ENCODE measurements at places on chromosomes 16 and 17.

DNA sequence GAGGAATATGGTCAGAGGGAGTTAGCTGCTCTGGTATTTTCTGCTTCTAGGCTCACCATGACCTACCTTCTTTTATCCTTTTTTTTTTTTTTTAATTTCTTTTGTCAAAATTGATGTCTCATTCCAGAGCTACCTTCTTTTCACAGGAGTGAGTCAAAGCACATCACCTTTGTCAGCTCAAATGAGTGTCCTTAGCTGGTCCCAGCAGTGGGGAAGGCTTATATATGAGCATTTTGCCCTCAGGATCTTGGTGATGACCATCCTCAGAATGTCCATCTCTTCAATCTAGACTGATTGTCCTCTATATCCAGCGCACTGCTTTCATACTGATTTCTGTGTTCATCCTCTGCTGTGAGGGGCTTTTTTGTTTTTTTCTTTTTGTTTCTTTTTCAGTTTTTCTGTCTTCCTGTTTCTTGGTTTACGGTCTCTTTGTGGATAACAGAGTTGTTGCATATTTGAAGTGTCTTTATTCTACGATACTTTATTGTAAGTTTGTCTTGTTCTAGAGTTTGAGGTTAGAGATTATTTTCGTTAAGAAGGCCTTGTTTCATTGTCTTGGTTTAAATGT is 24.9 kb downstream of the CBFB start:
- no peak overlapping the region for H3K4me3 ChIP-seq
- no peaks in the 10 kb centered on the region for H3K36me3 ChIP-seq
- H3K27me3 ChIP-seq = no peaks in the 10 kb centered on the region
- no peak for DNase-seq
- peaks cover 7% of the 10 kb centered on the region for H3K4me1 ChIP-seq
- H3K27ac ChIP-seq = no peak overlapping the region

DNA sequence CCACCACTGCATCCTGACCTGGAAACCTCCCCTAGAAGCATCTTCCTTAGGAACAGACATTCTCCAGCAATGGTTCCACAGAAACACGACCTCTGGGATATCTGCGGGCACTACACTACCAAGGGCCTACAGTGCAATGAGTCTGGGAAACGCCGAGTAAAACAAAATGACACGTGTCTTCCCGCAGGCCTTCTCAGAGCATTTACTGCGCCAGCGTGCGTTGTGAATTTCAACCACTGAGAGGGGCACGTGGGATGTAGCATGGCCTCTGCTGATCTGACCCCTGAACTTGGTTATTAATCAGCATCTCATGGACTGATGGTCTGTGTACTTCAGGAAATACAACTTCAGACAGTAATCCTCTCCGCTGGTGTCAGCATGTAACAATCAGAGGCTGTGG is 173.0 kb downstream of the C16orf95 start:
- H3K4me1 ChIP-seq = no peaks in the 10 kb centered on the region
- H3K36me3 ChIP-seq = no peaks in the 10 kb centered on the region
- H3K27me3 ChIP-seq = no peaks in the 10 kb centered on the region
- DNase-seq = no peak

DNA sequence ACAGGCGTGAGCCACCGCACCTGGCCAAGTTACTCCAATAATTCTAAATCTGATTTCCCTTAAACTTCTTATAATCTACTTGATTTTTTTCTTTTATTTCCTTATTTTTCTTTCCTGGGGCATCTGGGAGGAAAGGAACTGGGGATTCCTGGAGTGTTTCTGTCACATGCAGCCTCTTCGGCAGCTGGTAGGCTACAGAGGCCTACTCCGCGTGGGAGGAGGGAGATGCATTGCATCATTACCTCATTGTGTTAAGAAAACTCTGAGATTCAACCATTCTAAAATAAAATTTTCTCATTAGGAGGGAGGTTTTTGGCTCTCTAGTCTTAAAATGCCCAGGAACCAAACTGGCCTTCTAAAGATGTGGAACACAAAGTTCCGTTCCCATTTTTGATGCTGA is 64.0 kb downstream of the SOX9 start:
- no peaks in the 10 kb centered on the region for H3K36me3 ChIP-seq
- peaks cover 6% of the 10 kb centered on the region for H3K4me1 ChIP-seq
- no peak for DNase-seq

DNA sequence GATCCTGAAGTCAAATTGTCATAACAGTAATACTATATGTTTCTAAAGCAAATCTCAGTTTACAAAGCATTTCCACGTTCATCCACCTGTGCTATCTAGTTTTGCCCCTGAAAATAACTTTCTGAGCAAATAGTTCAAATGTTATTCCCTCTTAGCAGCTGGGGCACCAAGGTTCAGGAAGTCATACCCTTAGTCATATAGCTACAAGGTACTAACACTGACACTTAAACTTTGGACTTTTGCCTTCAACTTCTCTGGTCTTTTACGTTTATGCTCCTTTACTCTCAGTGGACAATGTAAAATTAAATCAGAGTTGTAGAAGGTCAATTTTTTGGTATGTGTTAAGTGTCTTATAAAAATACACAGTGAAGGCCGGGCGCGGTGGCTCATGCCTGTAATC is 33.0 kb downstream of the COX11 start:
- H3K4me3 ChIP-seq = no peak overlapping the region
- H3K27me3 ChIP-seq = no peaks in the 10 kb centered on the region
- H3K27ac ChIP-seq = no peak overlapping the region
- H3K4me1 ChIP-seq = no peaks in the 10 kb centered on the region
- no peak for DNase-seq

GRCh38 chr17:67676305-67676704 is 41.4 kb upstream of the NOL11 start:
- H3K27me3 ChIP-seq = no peaks in the 10 kb centered on the region
- no peak overlapping the region for H3K4me3 ChIP-seq
- DNase-seq = no peak
- H3K36me3 ChIP-seq = no peaks in the 10 kb centered on the region
- no peak overlapping the region for H3K27ac ChIP-seq
- H3K4me1 ChIP-seq = peaks cover 16% of the 10 kb centered on the region

GRCh38 chr16:61812251-61812650 is 224.0 kb downstream of the CDH8 start:
- no peak overlapping the region for H3K4me3 ChIP-seq
- no peak for DNase-seq
- no peaks in the 10 kb centered on the region for H3K27me3 ChIP-seq
- no peaks in the 10 kb centered on the region for H3K36me3 ChIP-seq
- H3K4me1 ChIP-seq = no peaks in the 10 kb centered on the region
- H3K27ac ChIP-seq = no peak overlapping the region
